ENCODE measurements at places on chromosomes 3 and 15.

GRCh38 chr15:91939403-91939831 lies 85.9 kb downstream of the SLCO3A1 start:
- no peak for DNase-seq

DNA sequence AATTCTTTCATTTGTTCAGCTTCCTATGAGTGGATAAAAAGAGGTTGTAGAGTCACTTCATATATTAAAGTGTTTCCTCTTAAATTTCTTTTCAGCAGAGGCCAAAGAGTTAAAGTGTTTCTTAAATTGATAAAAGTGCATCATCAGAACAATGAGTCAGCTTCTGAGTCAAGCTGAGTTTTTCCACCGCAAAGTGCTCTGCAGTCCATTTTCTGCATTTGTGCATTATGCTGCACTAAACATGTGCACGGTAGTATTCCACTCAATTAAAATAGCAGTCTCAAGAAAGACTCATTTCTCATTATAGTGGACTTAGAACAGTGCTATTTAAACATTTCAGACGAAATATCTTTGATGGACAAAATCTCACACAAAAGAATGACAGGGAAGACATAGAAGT lies 152.0 kb downstream of the ZBBX start:
- DNase-seq = no peak

DNA sequence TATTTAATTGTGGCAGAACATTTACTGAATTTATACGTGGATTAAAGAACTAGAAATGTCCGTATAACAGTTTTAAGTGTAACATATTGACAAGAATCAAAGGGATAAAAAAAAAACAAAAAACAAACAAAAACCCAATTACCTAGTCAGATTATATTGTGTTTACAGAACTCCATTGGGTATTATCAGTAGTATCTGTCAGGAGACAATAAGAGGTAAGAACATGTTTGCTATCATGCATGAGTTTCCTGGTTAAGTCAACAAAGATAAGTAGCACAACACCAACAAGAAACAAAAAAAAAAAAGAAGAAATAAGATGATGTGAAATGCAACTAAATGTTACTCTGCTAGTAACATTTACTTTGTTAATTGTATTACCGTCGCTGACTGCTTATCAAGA lies 570.6 kb downstream of the ZBBX start:
- no peak for DNase-seq

- DNase-seq = no peak
Measured at GRCh38 chr3:120435621-120436020, 15.2 kb downstream of the FSTL1 start.

GRCh38 chr3:186700267-186700666 lies 16.9 kb upstream of the KNG1 start:
- no peak for DNase-seq

- DNase-seq = no peak
Measured at GRCh38 chr3:5874931-5875341, 687.4 kb downstream of the EDEM1 start.

DNA sequence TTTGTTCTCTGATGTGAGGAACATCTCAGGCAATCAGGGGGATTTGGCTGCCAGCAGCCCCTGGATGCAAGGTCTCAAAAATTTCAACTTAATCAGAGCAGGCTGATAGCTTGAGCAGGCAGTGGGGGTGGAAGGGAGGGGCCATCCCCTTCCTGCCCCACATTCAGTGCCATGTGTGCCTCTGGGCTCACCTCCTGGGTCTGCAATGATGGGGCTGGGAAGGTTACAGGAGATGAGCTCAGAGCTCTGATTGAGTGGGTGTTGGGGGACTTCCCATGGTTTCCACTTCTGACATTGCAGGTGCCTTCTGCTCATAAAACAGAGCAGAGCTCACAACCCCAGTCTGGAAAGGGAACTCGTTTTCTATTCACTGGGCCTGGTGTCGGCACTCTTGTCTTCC lies 37.0 kb downstream of the PARP16 start:
- peak; percentile 61 for DNase-seq

Measured in stimulated activated CD4-positive, alpha-beta T cell treated with anti-CD3 and anti-CD28 coated beads, Interleukin-2, amount 100 ng/mL, for 4 hours (primary cell).